SJSA1 (cell line): ENCODE measurements at places on chromosomes 5 and 9. TPM values are rescaled to one million over a fixed set of nuclear protein-coding genes. Genes with fewer than 3 reads are reported as not detected.
A peak's percentile ranks its signal among the peaks of the same experiment; 100 is the strongest.

Gene PCDHB5
- 25.2 and 27.3 TPM in 2 replicates for total RNA-seq

- no peak for DNase-seq
These were observed 122.8 kb upstream of the PITX1 start for GRCh38 chr5:135156715-135157404.

- peak; percentile 89 for DNase-seq
These were observed 37.6 kb downstream of the ROPN1L start for GRCh38 chr5:10479154-10479721.

DNA sequence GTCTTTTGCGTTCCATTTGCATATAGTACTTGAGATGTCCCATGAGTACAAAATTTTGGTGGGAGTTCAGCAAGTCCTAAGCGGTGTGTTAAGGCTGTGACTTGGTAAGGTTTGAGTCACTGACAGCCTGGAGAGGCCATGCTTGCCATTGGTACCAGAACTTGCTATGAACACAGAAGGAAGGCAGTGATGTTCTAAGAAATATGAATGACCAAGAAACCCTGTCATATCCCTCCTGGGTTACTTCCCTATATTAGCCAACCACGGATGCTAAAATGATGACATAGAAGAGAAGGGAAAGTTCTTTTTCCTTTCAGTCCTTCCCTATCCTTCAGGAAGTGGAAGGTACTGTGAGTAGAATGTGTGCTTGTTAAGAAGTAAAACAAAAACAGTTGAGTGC, 136.7 kb downstream of the GCNT1 start:
- DNase-seq, result no peak

Gene IL3
- not detected in 2 replicates for total RNA-seq

DNA sequence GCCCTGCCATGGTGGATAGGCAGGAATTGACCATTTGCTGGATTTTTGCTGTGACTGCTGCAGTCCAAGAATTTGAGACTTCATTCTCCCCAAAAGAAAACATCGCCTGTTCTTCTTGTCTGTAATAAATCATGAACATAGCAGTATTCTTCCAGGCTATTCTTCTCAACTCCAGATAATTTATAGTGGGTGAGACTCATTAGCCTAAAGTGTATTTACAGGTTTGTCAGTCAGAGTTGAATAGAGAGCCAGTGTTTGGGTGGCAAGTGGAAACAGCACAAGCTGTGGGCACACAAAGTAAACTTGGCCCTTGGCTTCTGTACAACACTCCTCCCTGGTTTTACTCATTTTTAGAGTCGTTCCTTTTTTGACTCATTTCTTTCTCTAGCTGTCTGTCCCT, 128.2 kb upstream of the VCAN start:
- DNase-seq, result no peak

Gene RNF183
- total RNA-seq, result not detected in 2 replicates

- DNase-seq, result no peak
These were observed 8.8 kb downstream of the ZNF608 start for GRCh38 chr5:124737651-124738050.

DNA sequence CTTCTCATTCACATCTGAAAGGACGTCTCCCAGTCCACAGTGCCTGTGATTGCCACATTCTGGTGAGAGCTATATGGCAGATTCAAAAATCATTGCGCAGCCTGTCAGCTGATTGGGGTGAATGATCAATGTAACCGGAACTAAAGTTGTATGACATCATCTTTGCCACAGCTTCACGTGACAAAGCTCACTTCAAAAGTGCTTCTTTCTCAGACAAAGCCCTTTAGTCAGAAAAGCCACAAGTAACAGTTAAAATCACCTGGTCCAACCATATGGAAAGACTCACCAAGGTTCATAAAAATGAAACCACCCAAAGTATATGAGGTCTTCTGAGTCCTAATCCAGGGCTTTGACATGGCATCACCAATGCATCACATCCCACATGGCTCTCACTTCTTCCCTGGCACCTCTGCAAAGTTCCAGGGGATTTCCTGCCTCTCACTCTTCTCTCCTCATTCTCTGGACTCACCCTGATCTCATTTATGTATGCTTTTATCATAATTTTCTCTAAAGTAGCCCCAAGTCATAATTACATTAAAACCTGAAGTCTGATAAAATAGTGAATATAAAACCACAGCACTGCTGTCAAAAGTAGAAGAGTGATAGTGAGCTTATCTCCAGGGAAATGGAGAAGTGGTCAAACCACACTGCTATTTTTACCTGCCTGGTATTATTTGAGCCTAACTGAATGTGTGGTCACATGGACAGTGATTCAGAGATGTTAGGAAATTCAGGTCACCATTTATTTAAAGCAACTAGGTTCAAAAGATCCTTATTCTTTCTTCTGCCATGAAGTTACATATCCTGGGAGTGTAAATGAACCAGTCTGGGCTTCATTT, 193.1 kb upstream of the PTGER4 start:
- no peak for DNase-seq

- DNase-seq, result no peak
These were observed 40.2 kb downstream of the SPEF2 start for GRCh38 chr5:35657877-35658276.

Gene RMI1
- total RNA-seq, result 1.9 and 6.6 TPM in 2 replicates

Gene P4HA2
- total RNA-seq, result 222 and 261 TPM in 2 replicates

DNA sequence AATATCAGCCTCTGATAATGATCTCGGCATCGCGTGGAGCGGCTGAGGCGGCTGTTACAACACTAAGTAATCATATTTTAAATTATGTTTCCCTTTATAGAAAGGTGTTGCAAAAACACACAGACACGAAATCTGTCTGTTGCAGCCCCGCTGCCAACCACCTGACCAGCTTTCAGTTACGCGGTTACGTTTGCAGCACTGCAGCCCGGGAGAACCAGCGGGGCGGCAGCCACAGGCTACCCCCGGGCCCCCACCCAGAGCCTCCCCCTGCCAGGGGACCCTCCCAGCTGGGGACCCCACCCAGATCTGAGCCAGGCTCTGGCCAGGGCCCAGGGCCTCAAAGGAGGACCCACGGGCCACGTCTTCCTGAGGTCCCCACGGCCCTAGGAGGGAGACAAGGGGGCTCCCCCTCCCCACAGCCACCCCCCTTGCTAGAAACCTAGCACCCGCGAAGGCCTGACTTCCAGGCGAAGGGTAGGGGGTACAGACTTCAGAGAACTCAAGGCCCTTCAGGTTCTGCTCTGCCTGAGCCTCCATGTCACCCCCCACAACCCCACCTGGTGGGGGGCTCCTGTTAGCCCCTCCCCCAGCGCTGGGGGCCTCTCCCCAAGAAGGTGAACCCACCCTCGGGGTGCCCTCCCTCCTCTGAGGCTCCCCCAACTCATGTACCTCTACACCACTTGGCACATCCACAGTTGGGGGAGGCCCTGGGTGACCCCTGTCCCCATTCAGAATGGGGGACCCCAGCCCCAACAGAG, 6.0 kb downstream of the NACC2 start:
- no peak for DNase-seq

DNA sequence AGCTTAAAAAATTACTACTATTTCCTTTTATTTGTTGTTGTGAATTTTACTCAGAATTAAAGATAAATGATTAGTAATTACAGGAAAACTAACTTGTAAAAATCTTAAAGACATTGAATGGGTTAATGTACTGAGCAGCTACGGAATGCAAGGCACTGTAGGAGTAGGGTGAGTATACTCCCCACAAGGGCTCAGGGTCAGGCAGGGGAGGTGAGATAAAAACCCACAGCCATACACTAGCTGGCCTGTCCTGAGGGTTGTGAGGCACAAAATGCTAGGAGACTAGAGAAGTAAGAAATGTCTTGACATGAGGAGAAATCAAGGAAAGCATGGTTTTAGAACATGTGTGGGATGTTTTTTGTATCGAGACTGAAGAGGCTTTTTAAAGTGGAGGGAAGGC, 13.4 kb downstream of the ZBED3 start:
- no peak for DNase-seq

GRCh38 chr5:78537821-78538220, 110.8 kb downstream of the LHFPL2 start:
- peak; percentile 27 for DNase-seq

GRCh38 chr9:114472765-114473446, 32.4 kb downstream of the WHRN start:
- no peak for DNase-seq

- DNase-seq, result peak; percentile 54
These were observed 303.0 kb upstream of the PDE4D start for GRCh38 chr5:60196385-60197113.

GRCh38 chr9:127796852-127797370, 5.8 kb upstream of the FPGS start:
- DNase-seq, result peak; percentile 65

DNA sequence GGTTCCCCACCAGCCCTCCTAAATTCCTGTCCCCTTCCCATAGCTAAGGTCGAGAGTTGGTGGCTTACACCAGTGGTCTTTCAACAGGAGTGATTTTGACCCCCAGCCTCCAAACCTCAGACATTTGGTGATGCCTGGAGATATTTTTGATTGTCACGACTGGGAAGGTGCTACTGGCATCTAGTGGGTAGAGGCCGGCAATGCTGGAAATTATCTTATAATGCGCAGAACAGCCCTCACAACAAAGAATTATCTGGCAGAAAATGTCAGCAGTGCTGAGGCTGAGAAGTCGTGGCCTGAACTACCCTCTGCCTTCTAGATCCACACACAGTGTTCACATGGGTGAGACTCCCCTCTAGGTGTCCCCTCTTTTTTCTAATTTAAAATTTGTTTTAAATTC, 69.6 kb downstream of the IL31RA start:
- DNase-seq, result peak; percentile 19

- no peak for DNase-seq
These were observed 539.9 kb downstream of the BRINP1 start for GRCh38 chr9:118829334-118829733.
